Temporal lobe (tissue), 4 donors: ENCODE measurements at places on chromosomes 1 and 21. TPM values are rescaled to one million over a fixed set of nuclear protein-coding genes. Genes with fewer than 3 reads are reported as not detected.

The TFF3 gene
- total RNA-seq, result not detected

The OPTC gene
- not detected for total RNA-seq

The FHL3 gene
- 5.2 TPM for total RNA-seq

The CPLANE2 gene
- total RNA-seq, result 10.3 TPM

The CRP gene
- total RNA-seq, result not detected
